ENCODE measurements at places on chromosomes 13 and 19.

GRCh38 chr13:99600318-99600717, 99.0 kb downstream of the TM9SF2 start:
- no peak for DNase-seq

- DNase-seq = no peak
Observed at GRCh38 chr13:79468819-79469218, 12.1 kb upstream of the NDFIP2 start.

- no peak for DNase-seq
Observed at GRCh38 chr13:113939129-113939943, 34.5 kb downstream of the C13orf46 start.

DNA sequence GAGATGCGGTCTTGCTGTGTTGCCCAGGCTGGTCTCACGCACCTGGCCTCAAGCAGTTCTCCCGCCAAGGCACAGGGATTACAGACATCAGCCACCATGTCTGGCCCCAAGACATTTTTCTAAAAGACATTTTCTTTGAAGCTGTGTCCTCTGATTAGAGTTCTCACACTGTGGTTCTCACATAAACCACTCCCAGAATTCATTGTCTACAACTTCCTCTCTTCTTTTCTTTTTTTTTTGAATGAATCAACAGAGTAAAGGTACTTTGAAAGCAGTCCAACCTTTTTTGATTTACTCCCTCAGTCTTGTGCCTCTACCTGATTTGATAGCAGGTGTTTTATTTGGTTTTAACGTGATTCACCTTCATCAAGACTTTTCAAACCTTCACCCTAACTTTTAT, 14.3 kb upstream of the SHD start:
- DNase-seq = no peak

- no peak for DNase-seq
Observed at GRCh38 chr13:27977476-27978300, 8.6 kb upstream of the CDX2 start.
